Kidney epithelial cell (primary cell): ENCODE measurements at places on chromosomes 1 and 21.

DNA sequence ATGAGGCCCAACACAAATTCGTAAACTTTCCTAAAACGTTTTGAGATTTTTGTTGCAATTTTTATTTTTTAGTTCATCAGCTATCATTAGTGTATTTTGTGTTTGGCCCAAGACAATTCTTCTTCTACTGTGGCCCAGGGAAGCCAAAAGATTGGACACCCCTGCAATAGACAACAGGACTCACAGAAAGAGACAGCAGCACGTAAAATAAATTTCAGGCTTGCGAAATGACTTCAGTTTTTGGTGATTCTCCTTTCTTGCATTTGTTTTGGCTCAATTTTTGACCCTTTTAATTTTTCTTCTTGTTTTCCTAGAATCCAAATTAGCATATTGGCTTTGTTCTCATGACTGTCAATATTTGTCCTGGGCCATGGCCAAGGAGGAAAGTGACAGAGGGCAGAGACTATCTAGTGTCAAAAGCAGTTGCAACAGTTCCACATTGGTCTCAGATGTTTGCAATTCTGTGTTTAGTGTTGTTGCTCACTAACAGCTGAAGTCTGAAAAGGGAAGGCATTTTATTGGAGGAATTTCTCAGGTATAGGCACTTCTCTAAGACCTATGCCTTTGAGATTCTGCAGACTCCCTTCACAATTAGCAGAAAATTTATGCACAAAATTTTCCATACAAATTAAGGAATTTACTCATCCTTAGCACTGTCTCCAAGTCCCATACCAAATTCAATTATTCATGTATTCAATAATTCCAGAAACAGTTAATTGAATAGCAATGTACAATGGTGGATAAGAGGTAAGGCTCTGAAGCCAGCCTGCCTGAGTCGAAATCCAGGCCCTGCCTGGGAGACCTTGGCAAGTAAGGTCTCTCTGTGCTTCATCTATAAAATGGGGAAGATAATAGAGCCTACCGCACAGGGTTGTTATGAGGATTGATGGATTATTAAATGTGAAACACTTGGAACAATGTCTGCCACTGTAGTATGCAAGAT is 160.9 kb upstream of the IVNS1ABP start:
- DNase-seq, result no peak

DNA sequence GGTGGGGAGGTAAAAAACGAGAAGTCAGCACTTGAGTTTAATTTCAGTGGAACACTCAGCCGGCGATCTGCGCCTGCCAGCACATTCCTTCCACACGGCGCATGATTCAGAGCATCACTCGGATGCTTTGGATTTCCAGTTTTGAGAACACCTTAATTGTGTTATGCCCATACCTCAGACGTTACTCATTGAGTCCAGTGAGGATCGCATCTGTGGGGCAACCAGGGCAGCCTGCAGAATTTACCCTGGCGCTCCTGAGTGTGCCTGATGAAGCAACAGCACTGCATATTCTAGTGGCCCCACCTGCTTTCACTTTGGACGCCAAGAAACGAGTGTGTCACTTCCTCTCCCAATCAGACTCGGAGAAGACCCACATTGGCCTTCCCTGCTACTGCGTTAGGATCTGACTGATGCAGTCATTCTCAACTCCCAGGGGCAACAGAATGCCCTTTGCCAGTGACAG is 19.9 kb downstream of the FAM89A start:
- no peak for DNase-seq

- DNase-seq, result no peak
Observed at GRCh38 chr1:87636198-87636892, 307.7 kb downstream of the LMO4 start.

GRCh38 chr1:6167391-6168303 is 12.5 kb downstream of the CHD5 start:
- no peak for DNase-seq

DNA sequence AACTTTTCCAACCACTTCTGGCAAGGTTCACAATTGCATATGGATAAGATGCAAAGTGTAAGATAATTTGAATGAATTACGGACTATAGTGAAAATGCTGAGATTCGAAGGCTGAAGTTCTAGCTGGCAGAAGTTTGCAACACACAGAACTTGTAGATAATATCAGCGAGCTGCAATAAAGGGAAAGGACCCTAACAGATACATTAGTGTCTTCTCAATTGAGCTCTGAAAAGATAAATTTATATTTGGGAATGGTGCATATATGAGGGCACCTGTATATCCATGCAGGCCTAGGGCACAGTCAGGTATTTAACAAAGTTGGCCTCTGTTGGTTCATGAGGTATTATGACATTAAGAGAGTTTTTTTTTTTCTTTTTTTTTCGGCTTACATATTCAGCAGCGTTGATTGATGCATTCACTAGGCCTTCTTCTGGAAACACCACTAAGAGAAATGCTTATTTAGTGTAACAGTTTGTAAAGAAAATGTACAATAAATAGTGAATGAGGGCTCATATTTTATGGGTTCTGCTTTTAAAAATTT is 2.2 kb downstream of the NFIA start:
- DNase-seq, result no peak

DNA sequence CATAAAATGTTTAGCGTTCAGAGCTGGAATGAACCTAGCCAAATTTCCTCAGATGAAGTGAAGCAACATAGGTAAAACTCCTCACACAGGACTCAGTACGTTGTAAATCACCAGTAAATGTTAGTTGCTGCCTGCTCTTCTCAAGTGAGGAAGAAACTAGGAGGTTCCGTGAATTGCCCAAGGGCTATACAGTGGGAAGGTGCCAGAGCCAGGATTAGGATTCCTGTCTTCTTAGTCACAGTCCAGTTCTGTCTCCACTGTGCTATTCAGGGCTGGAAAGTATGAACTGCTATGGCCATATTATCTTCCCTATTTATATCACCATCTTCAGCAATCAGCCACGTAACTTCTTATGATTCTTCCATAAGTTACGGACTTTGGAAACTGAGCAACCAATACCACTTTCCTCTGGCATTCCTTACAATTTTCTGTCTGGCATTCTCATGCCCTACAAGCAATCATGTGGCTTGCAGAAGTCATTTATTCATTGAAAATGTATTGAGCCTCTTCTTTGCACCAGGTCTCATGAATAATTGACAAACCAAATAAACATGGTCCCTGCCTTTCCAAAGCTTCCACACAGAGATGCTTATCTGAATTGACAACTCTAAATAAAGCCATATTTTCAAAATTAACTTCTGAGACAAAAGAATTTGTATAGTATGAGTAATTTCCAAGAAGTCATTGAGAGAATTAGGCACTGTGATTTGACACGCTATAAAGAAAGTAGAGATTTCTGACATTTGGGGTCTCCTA is 271.6 kb upstream of the SGIP1 start:
- DNase-seq, result no peak

DNA sequence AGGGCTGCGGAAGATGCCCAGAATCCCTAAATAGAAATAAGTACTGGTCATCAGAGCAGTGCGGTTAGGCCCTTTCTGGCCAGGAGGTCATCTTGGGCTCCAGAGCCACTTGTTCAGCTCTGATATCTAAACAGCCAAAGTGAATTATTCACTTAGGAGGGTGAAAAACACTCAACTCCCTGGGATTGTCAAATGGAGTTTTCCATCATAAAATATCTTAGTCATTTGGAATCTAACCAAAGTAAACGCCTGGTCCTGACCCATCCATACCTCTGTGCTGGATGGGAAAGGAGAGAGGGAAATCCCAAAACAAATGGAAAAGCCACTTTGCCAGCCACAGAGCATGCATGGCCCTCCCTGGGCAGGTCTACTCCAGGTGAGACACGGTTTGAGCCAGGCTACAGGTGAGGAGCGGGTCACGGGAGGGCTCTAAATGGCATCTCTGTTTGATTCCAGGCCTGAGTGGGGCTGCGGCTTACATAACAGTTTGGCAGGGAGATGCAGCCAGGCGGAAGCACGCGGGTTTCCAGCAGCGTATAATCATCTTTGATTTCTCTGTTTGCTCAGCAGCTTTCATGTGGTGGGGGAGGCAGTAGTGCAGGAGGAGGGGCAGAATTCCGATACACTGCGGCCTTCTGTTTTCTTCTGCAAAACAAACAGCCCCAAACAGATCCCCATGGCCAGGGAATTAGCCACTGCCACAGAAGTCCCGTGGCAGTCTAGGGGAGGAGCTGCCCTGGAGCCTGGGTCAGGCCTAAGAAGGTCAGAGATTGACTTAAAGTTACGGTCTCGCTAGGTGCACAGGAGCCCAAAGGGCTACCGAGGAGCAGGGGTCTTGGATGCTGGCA is 59.1 kb upstream of the ZNF648 start:
- peak; percentile 71 for DNase-seq

DNA sequence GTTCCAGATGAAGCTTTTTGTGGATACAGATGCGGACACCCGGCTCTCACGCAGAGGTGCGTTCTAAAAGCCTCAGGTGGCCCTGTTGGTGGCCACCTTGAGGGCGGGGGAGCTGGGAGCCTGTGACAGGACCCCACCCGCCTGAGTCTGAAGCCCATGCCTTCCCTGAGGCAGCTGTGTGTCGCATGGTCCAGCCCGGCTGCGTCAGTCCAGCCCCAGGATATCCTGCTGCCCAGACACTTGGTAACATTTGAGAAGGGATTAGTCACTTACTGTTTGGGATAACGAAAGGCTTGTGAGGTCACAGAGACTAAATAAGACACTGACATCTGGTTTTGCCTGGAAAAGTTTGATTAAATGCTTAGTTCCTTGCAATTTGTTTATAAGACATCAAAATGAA is 68.9 kb downstream of the UCK2 start:
- DNase-seq, result peak; percentile 68

GRCh38 chr1:243917177-243917862 is 67.3 kb upstream of the AKT3 start:
- DNase-seq, result no peak

- DNase-seq, result no peak
Observed at GRCh38 chr1:210252621-210253051, 20.0 kb downstream of the SERTAD4 start.
